ENCODE measurements at places on chromosomes 2 and 18.

DNA sequence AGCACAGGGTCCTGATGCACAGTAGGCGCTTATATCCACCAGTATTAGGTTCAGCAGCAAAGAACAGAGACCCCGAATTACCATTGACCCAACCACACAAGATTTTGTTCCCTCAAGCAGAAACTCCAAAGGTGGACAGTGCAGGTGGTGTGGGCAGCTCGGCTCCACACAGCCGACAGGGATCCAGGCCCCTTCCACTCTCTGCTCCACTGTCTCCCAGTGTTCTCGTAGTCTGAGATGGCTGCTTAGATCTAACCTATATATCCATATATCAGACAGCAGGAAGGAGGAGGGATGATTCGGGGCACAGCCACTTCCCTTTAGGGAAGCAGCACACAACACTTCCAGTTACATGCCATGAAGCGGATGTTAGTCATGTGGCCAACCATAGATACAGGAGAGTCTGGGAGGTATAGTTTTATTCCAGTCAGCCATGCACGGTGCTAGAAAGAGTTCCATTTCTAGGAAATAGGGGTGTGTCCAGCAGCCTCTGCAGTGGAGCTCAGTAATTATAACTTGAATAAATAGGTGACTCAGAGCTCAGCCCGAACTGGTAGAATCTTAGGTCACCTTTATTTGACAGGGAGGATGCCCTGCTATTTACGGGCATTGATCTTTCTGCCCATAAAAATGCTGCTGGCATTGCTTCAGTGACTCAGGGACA, 158.9 kb downstream of the TWIST2 start:
- no peak overlapping the region for H3K4me3 ChIP-seq
- H3K4me1 ChIP-seq = no peaks in the 10 kb centered on the region
- DNase-seq = no peak
- peaks cover 9% of the 10 kb centered on the region for H3K27me3 ChIP-seq
- no peak overlapping the region for H3K27ac ChIP-seq

GRCh38 chr2:232525199-232525598, 761 bp upstream of the CHRND start:
- H3K4me3 ChIP-seq = no peak overlapping the region
- DNase-seq = no peak
- peaks cover 77% of the 10 kb centered on the region for H3K27me3 ChIP-seq
- no peaks in the 10 kb centered on the region for H3K36me3 ChIP-seq
- no peak overlapping the region for H3K27ac ChIP-seq

GRCh38 chr2:72744049-72744448, 81.8 kb downstream of the EXOC6B start:
- no peak overlapping the region for H3K27ac ChIP-seq
- DNase-seq = no peak
- H3K27me3 ChIP-seq = no peaks in the 10 kb centered on the region
- peaks cover 7% of the 10 kb centered on the region for H3K36me3 ChIP-seq
- no peaks in the 10 kb centered on the region for H3K4me1 ChIP-seq
- H3K4me3 ChIP-seq = no peak overlapping the region

GRCh38 chr2:12008425-12009061, 262.1 kb downstream of the LPIN1 start:
- H3K27me3 ChIP-seq = no peaks in the 10 kb centered on the region
- no peak for DNase-seq
- no peak overlapping the region for H3K4me3 ChIP-seq
- no peaks in the 10 kb centered on the region for H3K4me1 ChIP-seq
- H3K36me3 ChIP-seq = no peaks in the 10 kb centered on the region

GRCh38 chr18:77106331-77106730, 26.3 kb downstream of the MBP start:
- no peak for DNase-seq
- peak overlapping the region; percentile 6 for H3K27ac ChIP-seq
- no peaks in the 10 kb centered on the region for H3K36me3 ChIP-seq

GRCh38 chr2:36489281-36489680, 108.7 kb downstream of the FEZ2 start:
- no peaks in the 10 kb centered on the region for H3K27me3 ChIP-seq
- no peak overlapping the region for H3K27ac ChIP-seq
- H3K4me1 ChIP-seq = peaks cover 79% of the 10 kb centered on the region

GRCh38 chr2:53407363-53408080, 360.1 kb upstream of the CHAC2 start:
- H3K36me3 ChIP-seq = no peaks in the 10 kb centered on the region

GRCh38 chr18:21359746-21360145, 117.7 kb downstream of the GREB1L start:
- no peak overlapping the region for H3K4me3 ChIP-seq
- no peaks in the 10 kb centered on the region for H3K36me3 ChIP-seq
- no peak for DNase-seq
- no peak overlapping the region for H3K27ac ChIP-seq
- no peaks in the 10 kb centered on the region for H3K27me3 ChIP-seq

DNA sequence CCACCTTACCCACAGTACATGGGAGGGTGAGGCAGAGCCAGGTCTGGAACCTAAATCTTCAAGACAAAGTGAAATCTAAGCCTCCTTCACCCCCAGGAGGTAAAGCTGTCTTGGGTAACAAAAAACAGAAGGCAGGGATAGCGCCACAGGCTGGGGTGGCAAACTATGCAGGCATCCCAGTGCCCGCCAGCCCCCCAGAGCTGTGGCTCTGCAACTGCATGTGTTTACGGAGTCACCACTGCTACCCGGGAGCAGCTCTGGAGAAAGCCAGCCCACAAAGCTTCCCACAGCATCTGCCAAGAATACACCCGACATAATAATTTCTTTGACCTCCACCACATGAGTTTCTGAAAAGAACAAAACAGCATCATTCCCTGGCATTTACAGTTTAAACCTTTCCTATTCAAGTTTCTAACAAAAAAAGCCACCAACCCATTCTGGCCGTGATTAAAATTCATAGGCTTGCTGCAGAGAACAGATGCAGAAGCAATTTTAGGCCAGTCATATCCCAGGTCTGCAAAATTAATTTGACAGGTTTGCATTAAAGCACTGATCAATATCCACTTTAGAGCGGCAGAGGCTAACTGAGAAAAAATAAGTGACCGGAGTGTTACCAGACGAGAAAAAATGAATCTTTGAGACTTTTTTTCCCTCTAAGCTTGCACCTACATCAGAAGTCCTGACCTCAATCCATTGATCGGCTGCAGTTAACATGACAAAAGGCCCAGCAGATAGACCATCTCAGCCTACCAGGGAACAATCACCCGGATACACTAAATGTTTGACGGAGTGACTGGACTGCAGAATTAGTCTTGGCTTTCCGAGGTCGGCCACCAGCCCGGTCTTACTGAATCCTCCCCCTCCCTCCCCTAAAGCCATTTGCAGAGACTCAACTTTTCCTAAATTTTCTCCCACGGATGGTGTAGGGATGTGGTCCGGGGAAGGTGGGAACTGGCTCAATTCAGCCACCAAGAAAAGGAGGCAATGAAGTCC, 309.6 kb upstream of the SKOR2 start:
- H3K27me3 ChIP-seq = no peaks in the 10 kb centered on the region
- H3K36me3 ChIP-seq = no peaks in the 10 kb centered on the region
- H3K4me3 ChIP-seq = no peak overlapping the region
- DNase-seq = no peak
- H3K27ac ChIP-seq = no peak overlapping the region
- H3K4me1 ChIP-seq = no peaks in the 10 kb centered on the region

- no peak overlapping the region for H3K27ac ChIP-seq
- H3K4me1 ChIP-seq = no peaks in the 10 kb centered on the region
- no peaks in the 10 kb centered on the region for H3K36me3 ChIP-seq
- DNase-seq = no peak
- no peaks in the 10 kb centered on the region for H3K27me3 ChIP-seq
- no peak overlapping the region for H3K4me3 ChIP-seq
Measured at GRCh38 chr2:157902692-157903091, 26.6 kb upstream of the ACVR1 start.

DNA sequence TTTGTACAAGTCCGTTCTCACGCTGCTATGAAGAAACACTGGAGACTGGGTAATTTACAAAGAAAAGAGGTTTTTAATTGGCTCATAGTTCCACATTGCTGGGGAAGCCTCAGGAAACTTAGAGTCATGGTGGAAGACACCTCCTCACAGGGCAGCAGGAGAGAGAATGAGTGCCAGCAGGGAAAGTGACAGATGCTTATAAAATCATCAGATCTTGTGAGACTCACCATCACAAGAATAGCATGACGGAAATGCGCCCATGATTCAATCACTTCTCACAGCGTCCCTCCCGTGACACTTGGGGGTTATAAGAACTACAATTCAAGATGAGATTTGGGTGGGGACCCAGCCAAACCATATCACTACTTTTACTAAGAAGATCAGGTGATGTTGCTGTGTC, 285.8 kb downstream of the TMX3 start:
- no peaks in the 10 kb centered on the region for H3K27me3 ChIP-seq
- H3K36me3 ChIP-seq = no peaks in the 10 kb centered on the region
- DNase-seq = no peak
- no peak overlapping the region for H3K27ac ChIP-seq

GRCh38 chr18:62717169-62717924, 2.0 kb downstream of the PHLPP1 start:
- no peaks in the 10 kb centered on the region for H3K27me3 ChIP-seq
- peak overlapping the region; percentile 73 for H3K27ac ChIP-seq
- no peak for DNase-seq
- peak overlapping the region; percentile 76 for H3K4me3 ChIP-seq

DNA sequence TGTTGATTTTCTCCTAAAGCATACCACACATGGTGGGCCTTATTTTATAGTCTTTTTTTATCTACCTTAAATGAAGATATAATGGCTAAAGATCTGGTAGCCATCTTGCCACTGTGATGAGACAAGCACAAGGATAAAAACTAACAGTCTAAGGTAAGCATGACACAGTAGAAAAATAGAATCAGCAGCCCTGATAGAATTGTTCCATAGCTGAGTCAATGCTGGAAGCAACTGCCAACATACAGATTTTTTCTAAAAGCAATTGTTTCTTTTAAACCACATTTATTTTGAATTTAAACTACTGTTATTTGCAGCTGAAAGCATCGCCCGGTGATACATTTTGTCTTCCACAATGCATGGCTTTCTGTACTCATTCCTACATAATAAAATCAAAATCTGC, 1091.5 kb upstream of the CHAC2 start:
- no peaks in the 10 kb centered on the region for H3K4me1 ChIP-seq
- no peak overlapping the region for H3K27ac ChIP-seq
- H3K36me3 ChIP-seq = no peaks in the 10 kb centered on the region
- DNase-seq = no peak

DNA sequence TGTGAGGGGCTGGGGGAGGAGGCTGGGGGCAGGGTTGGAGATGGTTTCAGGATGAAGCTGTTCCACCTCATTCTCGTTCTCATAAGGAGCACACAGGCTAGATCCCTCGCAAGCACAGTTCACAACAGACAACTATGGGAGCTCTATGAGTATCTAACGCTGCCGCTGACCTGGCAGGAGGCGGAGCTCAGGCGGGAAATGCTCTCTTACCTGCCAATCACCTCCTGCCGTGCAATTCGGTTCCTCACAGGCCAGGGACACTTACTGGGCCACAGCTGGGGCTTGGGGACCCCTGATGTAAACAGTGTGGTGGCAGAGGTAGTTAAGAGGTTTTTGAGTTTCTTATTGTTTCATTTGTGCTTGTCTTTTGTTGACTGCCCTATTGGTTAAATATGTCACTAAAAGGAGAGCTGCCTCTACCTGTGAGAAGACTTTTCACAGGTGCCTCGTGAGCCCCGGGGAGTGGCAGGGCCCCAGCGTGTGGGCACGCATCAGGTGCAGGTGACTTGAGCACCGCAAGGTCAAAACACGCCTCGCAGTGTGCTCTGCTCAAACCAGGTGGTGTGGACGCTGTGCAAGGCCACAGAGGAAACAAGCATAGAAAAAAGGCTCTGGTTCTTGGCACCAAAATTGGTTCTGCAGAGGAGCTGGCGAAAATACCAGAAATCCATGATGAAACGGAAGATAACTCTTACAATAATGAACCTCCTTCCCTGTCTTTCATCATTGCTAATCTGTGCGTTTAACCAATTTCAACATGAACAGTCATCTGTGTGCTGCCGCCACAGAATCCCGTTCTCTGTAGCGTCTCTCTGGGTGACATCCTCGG, 10.2 kb downstream of the MLPH start:
- H3K27me3 ChIP-seq = no peaks in the 10 kb centered on the region
- no peak overlapping the region for H3K27ac ChIP-seq
- no peak overlapping the region for H3K4me3 ChIP-seq
- H3K4me1 ChIP-seq = no peaks in the 10 kb centered on the region

DNA sequence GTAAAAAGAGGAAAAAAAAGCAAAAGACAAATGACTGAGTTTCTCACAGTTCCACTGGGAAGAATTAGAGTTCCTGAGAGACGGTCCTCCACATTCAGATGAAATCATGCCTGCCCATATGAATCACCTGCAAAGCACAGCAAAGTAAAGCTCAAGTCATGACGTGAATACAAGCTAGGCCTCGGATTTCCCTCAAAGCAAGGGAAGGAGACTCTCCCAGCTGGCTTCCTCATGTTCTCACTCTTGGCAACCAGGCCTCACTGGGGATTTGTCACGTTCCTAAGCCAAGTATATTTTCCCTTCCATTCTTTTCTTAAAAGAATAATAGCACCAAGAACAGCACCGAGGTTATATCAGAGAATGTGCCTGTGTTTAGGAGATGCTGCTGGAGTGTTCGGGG, 47.0 kb downstream of the CYP27C1 start:
- peak; percentile 67 for DNase-seq
- no peak overlapping the region for H3K4me3 ChIP-seq
- no peak overlapping the region for H3K27ac ChIP-seq
- H3K4me1 ChIP-seq = no peaks in the 10 kb centered on the region
- no peaks in the 10 kb centered on the region for H3K36me3 ChIP-seq
- H3K27me3 ChIP-seq = no peaks in the 10 kb centered on the region

GRCh38 chr2:74577448-74577847, 22.9 kb downstream of the DOK1 start:
- H3K4me1 ChIP-seq = no peaks in the 10 kb centered on the region
- peak overlapping the region; percentile 57 for H3K27ac ChIP-seq
- no peaks in the 10 kb centered on the region for H3K36me3 ChIP-seq
- DNase-seq = no peak

DNA sequence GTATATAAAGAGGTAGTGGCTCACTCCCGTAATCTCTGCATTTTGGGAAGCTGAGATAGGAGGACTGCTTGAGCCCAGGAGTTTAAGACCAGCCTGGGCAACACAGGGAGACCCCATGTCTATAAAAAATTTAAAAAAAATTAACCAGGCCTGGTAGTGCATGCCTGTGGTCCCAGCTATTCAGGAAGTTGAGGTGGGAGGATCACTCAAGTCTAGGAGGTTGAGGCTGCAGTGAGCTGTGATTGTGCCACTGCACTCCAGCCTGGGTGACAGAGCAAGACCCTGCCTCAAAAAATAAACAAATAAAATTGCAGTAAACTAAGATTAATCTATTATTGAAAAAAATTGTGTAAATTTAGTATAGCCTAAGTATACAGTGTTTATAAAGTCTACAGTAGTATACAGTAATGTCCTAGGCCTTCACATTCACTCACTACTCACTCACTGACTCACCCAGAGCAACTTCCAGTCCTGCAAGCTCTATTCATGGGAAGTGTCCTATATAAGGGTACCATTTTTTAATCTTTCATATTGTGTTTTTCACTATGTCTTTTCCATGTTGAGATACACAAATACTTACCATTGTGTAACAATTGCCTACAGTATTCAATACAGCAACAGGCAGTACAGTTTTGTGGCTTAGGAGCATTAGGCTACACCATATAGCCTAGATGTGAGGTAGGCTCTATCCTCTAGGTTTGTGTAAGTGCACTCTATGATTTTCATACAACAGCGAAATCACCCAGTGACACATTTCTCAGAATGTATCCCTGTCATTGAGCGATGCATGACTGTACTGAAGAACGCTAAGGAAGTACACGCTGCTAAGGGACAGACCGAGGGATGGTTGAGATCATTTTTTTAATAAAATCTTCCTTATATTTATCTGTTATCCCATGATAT, 10.4 kb upstream of the MAP4K3 start:
- no peak overlapping the region for H3K4me3 ChIP-seq
- no peaks in the 10 kb centered on the region for H3K36me3 ChIP-seq
- no peaks in the 10 kb centered on the region for H3K27me3 ChIP-seq
- no peak for DNase-seq
- no peak overlapping the region for H3K27ac ChIP-seq
